ENCODE measurements at places on chromosomes 11 and 22.

DNA sequence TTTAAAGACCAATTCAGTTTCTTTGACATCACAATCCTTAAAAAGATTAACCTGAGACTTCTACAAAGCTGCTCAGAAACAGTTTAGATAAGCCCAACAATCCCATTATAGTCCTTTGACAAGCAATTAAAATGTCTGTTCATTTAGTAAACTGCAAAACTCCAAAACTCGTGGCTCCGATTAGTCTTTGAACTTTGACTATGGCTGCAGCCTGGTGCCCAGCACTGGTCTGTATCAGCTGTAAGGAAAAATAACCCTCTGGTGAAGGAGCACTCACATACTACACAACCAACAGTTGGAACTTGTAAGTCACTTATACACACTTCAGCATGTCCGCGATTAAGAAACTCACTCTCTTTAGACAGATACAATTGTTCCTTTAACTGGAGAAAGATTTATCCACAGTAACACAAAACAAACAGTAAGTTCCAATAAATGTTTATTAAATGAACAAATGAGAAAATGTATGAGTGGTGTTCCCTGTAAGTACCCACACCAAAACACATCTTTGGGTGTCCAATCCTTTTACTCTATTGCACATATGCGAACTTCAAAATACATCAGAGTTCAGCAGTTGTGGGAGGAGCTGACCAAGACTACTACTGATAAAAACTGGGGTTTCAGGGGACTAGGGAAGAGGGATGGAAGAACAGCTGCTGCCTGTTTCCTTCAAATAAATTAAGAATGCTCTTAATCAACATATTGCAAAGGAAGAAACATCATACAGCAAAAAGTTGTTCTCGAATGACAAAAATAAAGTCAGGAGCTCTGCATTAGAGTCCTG lies 36.4 kb downstream of the PITPNB start:
- DNase-seq, result no peak

DNA sequence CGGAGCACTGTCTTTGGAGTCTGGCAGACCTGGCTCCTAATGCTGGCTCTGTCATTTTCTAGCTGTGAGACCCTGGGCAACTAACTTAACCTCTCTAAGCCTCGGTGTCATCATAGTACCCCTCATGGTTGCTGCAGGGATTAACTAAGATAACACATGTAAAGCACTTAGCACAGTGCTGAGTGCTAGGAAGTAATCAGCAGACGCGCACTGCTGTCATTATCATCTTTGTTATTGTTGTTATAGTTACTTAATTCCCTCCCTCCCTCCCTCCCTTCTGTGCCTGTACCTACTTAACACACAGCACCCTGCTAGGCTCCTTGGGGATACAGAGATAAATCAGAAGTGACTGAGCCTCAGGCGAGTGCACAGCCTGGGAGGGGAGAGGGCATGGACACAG lies 104.7 kb upstream of the PITPNB start:
- DNase-seq, result no peak

GRCh38 chr11:123251657-123252344 lies 56.8 kb upstream of the CLMP start:
- no peak for DNase-seq

DNA sequence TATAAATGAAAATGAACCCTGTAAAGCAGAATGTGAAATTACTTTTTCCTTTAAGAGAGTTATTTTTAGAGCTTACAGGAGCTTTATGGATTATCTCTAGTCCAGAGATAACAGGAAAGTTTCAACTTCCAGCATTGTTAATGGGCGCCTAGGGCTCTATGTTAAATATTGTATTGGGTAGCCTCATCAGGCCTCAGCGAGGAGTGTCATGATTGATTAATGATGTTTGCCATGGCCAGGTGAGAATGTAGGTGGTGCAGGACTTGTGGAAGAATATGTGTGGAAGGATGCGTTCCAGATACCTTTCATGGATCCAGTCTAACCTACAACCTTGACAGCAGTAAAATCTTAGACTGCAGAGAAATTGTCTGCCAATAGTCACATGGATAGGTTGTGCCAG lies 50.6 kb downstream of the ME3 start:
- no peak for DNase-seq

DNA sequence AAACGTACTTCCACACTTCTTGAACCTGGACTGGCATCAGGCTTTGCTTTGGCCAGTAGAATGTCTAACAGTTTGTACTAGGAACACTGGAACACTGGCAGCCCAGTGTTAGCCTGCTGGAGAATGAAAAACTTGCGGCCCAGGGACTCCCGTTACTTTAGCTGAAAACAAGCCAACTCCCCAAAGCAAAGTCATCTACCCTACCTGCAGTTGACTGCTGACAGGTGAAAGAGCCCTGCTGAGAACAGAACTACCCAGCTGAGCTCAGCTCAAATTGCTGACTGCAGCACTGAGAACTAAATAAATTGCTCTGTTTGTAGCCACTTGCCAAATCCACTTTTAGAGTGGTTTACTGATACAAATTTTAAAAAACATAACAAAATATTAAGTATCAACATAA lies 342.5 kb downstream of the LRRC4C start:
- DNase-seq, result no peak

DNA sequence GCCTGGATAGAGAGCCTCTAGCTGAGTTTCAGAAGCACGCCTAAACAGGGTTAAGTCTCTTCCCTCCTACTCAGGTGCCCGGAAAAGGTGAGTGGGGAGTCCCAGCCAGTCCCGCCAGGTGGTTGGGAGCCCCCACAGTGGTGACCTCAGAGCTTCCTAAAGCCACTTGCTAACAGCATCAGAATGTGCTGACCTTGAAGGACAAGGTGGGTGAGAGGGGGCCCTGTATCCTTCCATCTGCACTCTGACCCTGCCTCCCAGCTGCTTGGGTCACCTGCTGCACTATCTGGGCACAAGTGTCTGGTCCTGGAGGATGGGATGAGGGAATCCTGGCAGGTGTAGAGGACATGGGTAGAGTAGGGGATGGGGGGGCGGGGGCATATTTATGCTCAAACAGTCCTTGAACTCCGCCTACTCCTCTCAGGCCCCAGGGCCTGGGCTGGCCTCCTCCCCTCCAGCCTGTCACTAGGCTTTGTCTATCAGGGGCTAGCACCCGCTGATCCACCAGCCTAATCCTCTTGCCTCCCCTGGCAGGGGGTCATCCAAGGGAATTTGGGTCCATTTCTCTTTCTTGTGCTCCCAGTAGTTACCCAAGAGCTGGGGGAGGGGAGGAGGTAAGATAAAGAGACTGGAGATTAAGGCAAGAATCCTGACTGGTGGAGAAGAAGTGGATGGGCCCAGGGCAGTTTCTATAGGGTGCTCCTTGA lies 3.4 kb downstream of the USP2 start:
- DNase-seq, result no peak

- no peak for DNase-seq
Measured at GRCh38 chr11:113243696-113244095, 70.7 kb upstream of the TTC12 start.

GRCh38 chr11:8338138-8338537 lies 74.5 kb upstream of the LMO1 start:
- no peak for DNase-seq

GRCh38 chr11:67409261-67409666 lies 5.4 kb downstream of the TBC1D10C start:
- no peak for DNase-seq

DNA sequence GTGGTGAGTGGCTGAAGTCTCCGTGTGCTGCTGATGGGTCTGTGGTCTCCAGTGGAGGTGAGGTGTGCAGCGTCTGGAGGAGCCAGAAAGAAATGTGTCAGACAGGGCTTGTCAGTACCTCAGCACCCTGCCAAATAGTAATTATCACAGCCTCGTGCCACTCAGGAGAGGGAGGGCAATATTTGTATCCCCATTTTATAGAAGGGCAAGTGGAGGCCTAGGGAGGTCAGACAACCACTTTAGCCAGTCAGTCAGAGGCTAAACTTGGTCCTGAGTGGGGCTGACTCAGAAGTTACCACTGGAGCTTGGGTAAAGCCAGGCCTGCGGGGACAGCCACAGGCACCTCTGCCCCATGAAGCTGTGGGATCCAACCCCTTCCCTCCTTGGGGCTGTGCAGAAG lies 11.5 kb upstream of the ELF5 start:
- DNase-seq, result no peak

- no peak for DNase-seq
Measured at GRCh38 chr11:115257678-115258077, 246.5 kb downstream of the CADM1 start.

GRCh38 chr11:128664317-128664716 lies 29.6 kb upstream of the FLI1 start:
- DNase-seq, result no peak

- no peak for DNase-seq
Measured at GRCh38 chr22:24421428-24421931, 5.9 kb upstream of the ADORA2A start.

- DNase-seq, result no peak
Measured at GRCh38 chr22:37635157-37635556, 4.3 kb upstream of the SH3BP1 start.

- no peak for DNase-seq
Measured at GRCh38 chr11:126398296-126398695, 42.8 kb downstream of the ST3GAL4 start.

DNA sequence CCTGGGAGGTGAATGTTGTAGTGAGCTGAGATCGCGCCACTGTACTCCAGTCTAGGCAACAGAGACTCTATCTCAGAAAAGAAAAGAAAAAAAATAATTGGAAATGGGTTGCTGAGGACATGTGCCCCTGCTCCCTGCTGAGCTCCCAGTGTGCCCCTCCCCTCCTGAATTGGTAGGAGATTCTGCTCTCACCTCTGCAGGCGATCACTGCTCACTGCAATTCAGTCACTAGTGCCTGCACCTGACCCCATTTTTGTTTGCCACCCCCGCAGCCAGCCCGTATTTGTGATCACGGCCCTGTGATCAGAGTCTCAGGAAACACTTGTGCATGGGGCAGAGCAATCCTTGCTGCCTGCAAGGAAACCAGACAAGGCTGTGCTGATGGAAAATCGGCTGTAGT lies 16.3 kb upstream of the SEC14L3 start:
- DNase-seq, result no peak

- no peak for DNase-seq
Measured at GRCh38 chr22:30941363-30941740, 27.2 kb downstream of the MORC2 start.

GRCh38 chr22:47042861-47043496 lies 280.5 kb downstream of the TBC1D22A start:
- no peak for DNase-seq

DNA sequence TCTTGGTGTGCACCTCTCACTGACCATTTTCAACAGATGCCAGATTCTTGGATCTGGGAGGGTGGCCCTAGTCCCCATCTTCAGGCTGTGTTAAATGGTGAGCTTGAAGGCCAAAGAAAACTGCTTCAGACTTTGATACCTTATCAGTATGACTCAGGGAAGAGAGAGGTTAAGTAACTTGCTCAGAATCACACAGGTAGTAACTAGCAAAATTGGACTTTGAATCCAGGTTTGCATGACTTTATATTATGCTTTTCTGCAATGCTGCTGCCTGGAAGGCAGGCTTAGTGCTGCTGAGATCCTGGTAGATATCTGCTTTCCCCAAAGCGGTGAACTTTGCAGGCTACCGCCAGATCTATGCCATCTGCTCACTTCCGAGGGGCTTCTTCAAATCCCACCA lies 487.3 kb downstream of the INSC start:
- no peak for DNase-seq

- no peak for DNase-seq
Measured at GRCh38 chr11:69435161-69435986, 46.1 kb upstream of the LINC01488 start.

- no peak for DNase-seq
Measured at GRCh38 chr22:38244106-38244505, 28.7 kb downstream of the TMEM184B start.

DNA sequence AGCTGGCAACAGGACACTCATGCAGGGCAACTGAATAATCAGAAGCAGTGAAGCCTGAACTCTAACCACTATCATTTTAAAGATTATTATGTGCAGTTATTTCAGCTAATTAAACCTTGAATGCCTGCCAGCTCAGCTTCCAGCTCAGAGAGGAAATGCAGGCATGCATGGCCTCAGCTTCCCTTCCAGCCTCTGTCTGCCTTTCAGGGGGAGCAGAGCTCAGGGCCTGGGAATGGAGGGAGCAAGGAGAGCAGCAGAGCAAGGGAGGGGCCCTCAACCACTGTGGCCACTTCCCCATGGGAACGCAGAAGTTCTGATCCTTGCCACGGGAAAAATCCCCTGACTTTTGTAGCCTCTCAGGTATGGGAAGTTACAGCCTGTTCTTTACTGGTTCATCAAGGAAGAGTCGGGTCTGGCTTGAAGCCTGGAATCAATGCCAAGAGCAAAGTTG lies 32.5 kb upstream of the APLNR start:
- DNase-seq, result no peak

GRCh38 chr11:2690596-2691354 lies 9.0 kb downstream of the KCNQ1OT1 start:
- DNase-seq, result no peak

GRCh38 chr11:130964058-130964792 lies 47.9 kb upstream of the SNX19 start:
- no peak for DNase-seq

DNA sequence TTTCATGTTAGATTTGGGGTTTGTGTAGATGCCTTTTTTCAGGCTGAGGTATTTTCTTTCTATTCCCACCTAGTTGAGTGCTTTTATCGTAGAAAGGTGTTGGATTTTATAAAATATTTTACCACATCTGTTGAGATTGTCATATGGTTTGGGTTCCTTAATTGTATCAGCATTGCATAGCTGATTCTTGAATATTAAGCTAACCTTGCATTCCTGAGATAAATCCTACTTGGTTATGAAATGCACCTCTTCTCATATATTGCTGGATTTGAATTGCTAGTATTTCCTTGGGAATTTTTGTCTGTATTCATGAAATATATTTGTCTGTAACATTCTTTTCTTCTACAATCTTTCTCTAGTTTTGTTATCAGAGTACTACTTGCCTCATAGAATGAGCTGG lies 10.1 kb downstream of the XKR3 start:
- DNase-seq, result no peak

DNA sequence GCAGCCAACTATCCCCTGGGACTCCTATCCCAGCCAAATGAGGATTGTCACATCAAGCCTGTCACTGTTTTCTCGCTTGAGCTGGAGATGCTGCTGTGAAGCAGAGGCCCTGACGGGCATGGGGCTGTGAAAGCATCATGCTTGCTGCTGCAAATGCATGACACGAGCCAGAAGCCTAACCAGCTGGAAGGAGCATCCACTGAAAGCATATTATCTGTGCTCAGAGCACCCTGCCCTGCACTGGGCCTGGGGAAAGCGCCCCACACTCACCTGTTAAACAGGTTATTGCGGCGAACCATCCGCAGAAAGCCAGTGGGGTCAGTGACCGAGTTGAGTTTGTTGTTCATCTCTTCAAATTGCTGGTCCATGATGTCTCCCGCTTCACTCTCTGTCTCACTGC lies 110.9 kb upstream of the PITPNB start:
- no peak for DNase-seq
